CD4-positive, alpha-beta T cell treated with Interleukin-15 for 1 hour (primary cell): ENCODE measurements at places on chromosomes 5 and 9.

GRCh38 chr9:124602204-124602603 is 95.0 kb upstream of the NR5A1 start:
- no peak for DNase-seq

DNA sequence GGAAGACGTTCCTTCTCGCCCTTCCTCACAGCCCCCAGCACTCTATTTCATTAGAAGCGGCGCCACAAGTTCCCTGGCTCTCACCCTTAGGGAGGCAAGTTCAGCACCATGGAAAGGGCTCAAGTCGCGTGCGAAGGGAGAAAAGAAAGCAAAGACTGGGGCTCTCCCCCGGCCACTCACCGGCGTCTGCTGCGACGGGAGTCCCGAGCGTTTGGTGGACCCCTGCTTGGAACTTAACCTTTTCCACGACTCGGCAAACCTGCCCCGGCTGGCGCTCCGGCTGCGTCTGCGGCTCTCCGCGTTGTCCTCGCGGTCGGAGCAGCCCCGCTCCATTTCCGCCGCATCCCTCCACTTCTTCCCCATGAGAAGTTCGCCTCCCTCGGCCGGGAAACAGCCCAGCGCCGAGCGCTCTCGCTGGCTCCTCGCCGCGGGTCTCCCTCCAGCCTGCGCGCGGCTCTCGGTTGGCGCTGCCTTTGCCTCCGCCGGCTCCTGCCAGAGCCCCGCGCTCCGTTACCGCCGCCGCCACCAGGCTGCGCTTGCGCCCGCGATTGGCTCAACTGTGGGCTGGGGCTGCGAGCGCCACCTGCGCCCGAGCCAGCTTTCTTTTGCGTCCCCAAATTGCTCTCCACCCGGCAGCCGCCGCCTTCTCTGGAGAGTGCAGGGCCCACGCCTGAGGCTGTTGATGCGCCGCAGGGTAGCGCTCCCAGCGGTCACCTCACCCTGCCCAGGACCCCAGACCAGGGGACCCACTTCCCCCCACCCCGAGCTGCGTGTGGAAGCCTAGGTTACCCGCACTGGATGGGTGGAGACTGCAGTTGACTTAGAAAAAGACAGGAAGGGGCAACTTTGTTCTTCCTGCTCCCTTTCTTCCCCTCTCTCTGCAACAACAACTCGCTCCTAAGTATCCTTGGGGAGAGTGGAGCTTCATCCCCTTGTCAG is 321.6 kb downstream of the CEMIP2 start:
- no peak for DNase-seq

DNA sequence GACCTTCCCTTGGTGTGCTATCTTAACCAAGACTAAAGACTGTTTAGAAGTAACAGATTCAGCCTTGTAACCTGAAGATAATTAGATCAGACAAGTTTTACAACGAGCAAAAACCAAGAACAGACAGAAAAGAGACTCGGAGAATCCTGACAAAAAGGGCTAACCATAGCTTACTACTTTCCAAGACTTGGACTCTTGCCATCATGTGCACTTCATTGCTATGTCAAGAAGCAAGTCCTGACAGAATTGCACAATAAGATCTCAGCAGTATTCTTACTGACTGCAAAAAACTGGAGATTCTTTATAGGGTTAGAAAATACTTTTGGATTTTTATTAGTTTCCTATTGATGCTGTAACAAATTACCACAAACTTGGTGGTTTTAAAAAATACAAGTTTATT is 1539.0 kb upstream of the NUDT12 start:
- no peak for DNase-seq

- DNase-seq: no peak
These were observed 42.4 kb upstream of the LARP1 start for GRCh38 chr5:154712518-154713437.

DNA sequence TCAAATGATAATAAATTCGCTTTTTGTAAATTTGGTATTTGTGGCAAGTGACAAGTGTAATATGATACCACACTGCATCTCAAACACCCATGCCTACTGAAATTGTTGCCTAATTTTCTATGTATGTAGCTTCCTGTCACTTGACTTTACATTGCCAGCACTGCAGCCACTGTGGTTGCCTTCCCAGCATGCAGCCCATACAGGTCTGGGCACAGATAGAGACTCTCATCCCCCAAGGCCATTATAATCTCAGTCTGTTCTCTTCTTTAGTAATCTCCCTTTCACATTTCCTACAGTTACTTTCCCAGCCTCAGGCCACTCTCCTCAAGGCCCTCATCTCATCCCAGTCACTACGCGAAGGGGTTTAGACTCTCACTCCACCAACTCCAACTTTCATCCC is 1200.6 kb downstream of the PTPRD start:
- no peak for DNase-seq

- no peak for DNase-seq
These were observed 797 bp upstream of the FBXO38 start for GRCh38 chr5:148382961-148383360.

DNA sequence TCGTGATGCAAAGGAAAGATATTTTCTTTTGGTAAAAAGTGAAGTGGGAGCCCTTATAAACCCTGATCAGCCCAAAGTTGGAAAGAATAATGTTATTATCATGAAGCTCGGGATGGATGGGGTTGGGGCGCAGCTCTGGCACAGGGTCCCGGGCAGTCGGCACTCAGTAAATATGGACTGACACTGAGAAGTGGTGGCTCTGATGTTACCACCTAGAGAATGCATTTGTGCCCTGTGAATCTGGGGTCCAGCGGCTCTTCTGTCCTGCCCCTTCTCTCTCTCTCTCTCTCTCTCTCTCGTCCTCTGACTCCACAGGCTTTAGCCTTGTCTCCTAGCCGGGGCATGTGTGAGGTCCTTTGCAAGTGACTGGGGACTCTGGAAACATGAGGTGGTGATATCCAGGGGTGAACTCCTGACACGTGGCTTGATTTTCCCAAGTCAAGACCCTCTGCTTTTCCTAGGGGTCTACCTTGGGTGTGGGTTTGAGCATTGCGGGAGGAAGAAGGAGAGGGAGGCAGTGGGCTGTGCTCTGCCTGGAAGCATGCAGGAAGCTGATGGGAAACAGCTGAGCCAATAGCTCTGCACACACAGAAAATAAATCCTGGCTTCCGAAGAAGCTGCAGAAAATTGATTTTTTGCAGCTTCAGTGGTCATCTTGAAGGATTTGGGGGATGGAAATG is 162.7 kb downstream of the MACROH2A1 start:
- DNase-seq: no peak

GRCh38 chr9:134215699-134216448 is 51.5 kb upstream of the RNU6ATAC start:
- DNase-seq: no peak

GRCh38 chr5:16726538-16726946 is 109.7 kb upstream of the RETREG1 start:
- no peak for DNase-seq

GRCh38 chr5:45862763-45863162 is 166.6 kb upstream of the HCN1 start:
- no peak for DNase-seq

- DNase-seq: no peak
These were observed 145.0 kb upstream of the CDKN2B start for GRCh38 chr9:22154064-22154463.

GRCh38 chr5:138696501-138696900 is 56.7 kb upstream of the CTNNA1 start:
- no peak for DNase-seq

DNA sequence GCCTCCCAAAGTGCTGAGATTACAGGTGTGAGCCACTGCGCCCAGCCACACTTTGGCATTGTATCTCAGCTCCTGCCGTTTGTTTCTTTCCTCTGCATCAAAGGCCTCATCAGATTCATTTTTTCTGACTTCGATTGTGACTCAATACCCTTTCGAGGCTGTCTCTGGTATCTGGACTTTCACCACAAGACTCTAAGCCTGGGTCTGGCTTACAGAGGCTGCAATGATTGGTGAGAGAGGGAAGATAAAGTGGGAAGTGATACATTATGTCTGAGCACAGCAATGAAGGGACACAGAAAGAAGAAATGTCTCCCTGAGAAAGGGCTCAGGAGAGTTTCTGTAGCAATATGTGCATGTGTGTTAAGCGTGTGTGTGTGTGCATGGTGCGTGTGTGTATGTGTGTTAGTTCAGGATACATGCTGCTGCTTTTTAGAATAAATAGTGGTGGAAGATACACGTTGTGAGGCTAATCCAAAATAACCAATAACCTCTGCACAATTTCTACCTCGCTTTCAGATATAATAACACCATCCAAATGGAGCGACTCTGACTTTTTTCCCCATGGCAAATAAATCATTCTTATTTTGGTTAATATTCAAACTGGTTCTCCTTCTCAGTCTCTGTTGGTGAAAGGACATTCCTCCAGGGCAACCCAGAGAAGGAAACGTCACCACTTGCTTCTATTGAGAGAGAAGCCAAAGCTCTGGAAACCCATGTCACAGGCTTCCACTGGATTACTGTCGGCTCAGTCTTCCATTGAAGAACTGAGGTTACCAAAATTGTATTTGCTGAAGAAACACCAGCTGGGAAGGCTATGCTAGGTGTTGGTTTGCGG is 8.1 kb upstream of the DAB2 start:
- no peak for DNase-seq

GRCh38 chr9:89722712-89723111 is 117.9 kb downstream of the GADD45G start:
- no peak for DNase-seq

DNA sequence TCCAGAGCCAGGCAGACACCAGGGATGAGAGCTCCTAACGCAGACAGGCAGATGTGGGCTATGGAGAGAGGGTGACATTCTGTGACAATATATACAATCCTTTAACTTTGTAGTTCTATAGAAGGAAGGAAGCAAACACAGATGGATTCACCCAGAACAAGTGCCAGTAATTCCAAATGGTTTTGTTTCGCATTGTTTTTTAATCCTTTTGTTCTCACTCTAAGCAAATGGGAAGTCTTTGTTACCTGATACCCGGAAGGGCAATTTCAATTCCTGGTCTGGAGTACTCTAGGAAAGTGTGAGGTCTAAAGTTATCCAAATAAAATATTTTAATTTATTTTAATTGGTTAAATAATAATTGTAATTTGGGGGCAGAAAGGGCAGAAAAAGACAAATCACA is 2.5 kb downstream of the FRMD3 start:
- DNase-seq: no peak

DNA sequence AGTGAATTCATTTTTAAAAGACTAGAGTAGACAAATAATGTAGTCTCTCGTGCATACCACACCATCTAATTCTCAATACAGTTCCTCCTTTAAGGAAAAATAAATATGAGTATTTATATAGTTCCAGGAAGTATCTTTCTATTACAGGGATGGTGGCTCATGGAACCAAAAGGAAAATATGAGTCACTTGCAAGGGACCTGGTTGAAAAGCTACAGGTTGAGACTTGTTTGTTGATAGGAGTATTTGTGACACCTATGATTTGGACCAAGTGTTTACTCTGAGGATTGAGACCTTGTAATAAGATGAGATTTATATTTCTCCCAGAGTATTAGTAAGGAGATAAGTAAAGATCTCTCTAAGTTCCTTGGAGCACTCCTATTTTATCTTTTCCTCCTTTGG is 67.4 kb downstream of the CDO1 start:
- DNase-seq: no peak

DNA sequence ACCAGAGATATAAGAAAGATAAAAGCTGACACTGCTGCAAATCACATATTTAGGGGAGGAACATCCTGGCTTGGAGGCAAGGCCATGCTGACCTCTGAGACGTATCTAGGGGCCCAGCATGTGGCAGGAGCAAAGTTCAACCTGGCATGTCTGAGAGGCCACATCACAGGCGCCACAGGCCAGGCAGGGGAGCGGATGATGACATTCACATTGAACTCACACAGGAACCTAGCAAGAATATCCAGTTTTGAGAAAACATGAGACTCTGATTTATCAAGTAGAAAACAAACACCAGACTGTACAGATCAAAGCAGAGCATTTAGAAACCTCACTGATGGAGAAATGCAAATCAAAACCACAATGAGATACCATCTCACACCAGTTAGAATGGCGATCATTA is 64.2 kb upstream of the STK32A start:
- DNase-seq: no peak

DNA sequence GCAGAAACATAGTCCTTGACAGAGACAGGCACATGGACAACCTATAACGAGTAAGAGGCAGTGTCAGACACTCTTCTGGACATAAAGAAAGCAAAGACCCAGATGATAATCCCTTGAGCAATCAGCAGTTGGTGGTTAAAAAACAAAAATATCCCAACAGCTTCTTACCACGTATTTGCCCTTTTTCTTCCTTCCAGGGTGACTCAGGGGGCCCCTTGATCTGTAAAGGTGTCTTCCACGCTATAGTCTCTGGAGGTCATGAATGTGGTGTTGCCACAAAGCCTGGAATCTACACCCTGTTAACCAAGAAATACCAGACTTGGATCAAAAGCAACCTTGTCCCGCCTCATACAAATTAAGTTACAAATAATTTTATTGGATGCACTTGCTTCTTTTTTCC is 9.5 kb downstream of the GZMK start:
- DNase-seq: no peak

DNA sequence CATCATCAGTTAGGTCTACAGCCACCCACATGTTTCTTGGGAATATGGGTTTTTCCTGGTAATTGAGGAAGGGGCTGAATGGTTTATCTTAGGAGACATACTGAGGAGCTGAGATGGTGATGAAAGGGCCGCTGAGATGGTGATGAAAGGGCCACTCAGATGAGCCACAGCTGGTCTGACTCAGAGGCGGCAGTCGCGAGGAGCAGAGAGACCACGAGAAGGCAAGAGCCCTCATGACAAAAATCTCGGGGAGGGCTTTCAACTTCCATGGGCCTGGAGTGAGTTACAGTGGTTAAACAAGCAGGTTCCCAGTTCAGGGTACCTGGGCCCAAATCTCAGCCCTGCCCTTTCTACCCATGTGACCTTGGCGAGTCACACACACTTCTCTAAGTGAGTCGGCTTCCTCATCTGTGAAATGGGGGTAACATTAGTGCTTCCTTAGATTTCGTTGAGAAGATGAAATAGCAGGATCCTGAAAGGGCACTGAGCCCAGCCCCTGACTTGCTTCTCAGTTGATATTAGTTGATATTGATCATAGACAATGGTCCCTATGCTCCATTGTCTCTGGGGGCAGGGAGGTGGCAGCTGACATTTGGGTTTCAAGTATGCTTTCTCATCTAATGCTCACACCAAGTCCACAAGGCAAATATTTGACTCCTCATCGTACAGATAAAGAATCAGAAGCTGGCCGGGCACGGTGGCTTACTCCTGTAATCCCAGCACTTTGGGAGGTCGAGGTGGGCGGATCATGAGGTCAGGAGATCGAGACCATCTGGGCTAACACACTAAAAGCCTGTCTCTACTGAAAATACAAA is 169.5 kb downstream of the RGS3 start:
- DNase-seq: no peak

- no peak for DNase-seq
These were observed 239.0 kb downstream of the SYK start for GRCh38 chr9:91040371-91041215.

DNA sequence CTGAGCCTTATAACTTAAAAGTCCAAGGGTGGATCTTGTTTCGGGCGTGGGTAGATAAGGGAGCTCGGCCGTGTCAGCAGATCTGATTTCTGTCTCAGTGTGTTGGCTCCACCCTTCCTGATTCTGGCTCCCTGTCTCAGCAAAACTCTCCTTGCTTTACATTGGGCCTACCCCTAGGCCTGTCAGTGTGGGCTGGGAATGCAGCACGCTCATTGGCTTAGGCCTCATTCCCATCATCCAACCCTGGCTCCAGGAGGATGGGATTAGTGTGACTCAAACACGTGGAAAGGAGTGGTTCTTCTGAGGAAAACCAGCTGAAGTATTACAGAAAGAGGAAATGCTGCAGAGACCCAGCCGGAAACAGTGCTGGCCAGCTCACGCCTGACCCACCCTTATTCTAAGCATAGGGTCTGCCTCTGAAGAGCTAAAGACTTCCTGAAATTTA is 59.9 kb downstream of the ZFAND5 start:
- peak; percentile 88 for DNase-seq

GRCh38 chr5:1288439-1289335 is 6.2 kb downstream of the TERT start:
- no peak for DNase-seq
